ENCODE measurements at places on chromosomes 16 and 17. TPM values are rescaled to one million over a fixed set of nuclear protein-coding genes. Genes with fewer than 3 reads are reported as not detected.

- H3K36me3 ChIP-seq, result no peaks in the 10 kb centered on the region
- peaks cover 9% of the 10 kb centered on the region for H3K27me3 ChIP-seq
- no peaks in the 10 kb centered on the region for H3K4me1 ChIP-seq
- H3K27ac ChIP-seq, result no peak overlapping the region
These were observed 39.7 kb downstream of the NACA2 start for GRCh38 chr17:61551255-61551742.

GRCh38 chr17:31738996-31739699, 119.9 kb downstream of the COPRS start:
- peaks cover 5% of the 10 kb centered on the region for H3K27me3 ChIP-seq
- no peak overlapping the region for H3K4me3 ChIP-seq
- no peaks in the 10 kb centered on the region for H3K36me3 ChIP-seq

- no peak overlapping the region for H3K27ac ChIP-seq
- H3K36me3 ChIP-seq, result no peaks in the 10 kb centered on the region
- no peak overlapping the region for H3K4me3 ChIP-seq
- no peaks in the 10 kb centered on the region for H3K27me3 ChIP-seq
- no peak for DNase-seq
- H3K4me1 ChIP-seq, result no peaks in the 10 kb centered on the region
These were observed 13.8 kb downstream of the MLYCD start for GRCh38 chr16:83912519-83913244.

DNA sequence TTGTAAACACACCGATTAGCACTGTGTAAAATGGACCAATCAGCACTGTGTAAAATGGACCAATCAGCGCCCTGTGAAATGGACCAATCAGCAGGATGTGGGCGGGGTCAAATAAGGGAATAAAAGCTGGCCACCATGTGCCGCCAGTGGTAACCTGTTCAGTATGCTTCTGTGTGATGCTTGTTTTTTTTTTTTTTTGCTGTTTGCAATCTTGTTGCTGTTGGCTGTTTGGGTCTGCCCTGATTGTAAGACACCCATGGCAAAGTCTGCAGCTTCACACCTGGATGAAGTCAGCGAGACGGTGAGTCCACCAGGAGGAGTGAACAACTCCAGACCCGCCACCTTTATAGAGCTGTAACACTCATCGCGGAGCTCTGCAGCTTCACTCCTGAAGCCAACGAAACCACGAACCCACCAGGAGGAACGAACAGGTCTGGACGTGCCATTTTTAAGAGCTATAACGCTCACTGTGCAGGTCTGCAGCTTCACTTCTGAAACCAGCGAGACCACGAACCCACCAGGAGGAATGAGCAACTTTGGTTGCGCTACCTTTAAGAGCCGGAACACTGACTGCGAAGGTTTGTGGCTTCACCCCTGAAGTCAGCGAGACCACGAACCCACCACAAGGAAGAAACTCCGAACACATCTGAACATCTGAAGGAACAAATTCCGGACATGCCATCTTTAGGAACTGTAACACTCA, 85.0 kb upstream of the MED9 start:
- H3K27me3 ChIP-seq, result no peaks in the 10 kb centered on the region
- no peaks in the 10 kb centered on the region for H3K36me3 ChIP-seq
- H3K4me3 ChIP-seq, result peak overlapping the region; percentile 58

NLRC3 gene
- 39.6 TPM for total RNA-seq

GRCh38 chr17:75241996-75242460, 19.4 kb downstream of the GGA3 start:
- DNase-seq, result no peak
- H3K27me3 ChIP-seq, result no peaks in the 10 kb centered on the region
- peaks cover 61% of the 10 kb centered on the region for H3K4me1 ChIP-seq
- peaks cover 93% of the 10 kb centered on the region for H3K36me3 ChIP-seq
- H3K4me3 ChIP-seq, result no peak overlapping the region

DNA sequence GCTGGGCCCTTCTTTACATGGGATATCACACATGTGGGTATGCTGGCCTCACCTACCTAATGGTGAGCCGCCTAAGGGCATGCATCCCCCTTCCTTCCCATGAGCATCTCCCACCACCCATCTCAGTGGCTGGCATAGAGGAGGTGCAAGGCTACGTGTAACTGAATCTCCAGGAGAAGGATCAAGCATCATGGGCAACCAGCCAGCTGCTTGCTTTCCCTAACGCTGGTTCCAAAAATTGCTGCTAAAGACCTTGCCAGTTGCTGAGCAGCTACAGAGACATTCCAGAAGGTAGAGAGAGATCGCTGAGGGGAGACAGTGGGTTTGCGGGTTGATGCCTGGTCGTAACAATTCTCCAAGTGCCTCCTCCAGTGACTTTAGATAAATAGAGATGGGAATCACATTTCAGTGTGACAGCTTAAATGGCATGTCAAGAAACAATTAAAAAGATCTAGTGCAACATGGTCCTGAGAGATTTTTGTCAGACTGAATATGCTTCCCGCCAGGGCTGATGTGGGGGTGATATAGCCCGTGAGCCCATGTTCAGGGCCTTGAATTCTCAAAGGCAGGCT, 378.4 kb upstream of the CDH5 start:
- H3K4me3 ChIP-seq, result no peak overlapping the region
- H3K27me3 ChIP-seq, result no peaks in the 10 kb centered on the region
- H3K27ac ChIP-seq, result no peak overlapping the region
- H3K36me3 ChIP-seq, result no peaks in the 10 kb centered on the region
- no peak for DNase-seq
- no peaks in the 10 kb centered on the region for H3K4me1 ChIP-seq

DNA sequence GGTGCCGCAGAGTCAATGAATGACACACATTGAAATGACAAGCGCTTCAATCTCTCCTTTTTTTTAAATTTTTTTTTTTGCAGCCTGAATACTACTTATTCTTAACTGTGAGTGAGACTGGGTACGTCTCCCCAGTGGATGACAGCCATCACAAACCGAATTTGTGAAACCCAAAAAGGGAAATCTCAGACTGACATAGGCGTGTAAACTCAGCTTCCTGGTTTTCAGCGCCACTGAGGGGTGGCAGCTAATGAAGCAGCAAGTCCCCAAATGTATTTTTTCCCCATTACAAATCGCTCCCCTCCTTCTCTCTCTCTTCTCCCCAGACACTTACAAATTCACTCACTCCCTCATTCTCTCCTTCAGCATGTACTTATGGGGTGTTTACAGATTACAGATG, 196.0 kb downstream of the MAF start:
- H3K4me1 ChIP-seq, result no peaks in the 10 kb centered on the region
- H3K4me3 ChIP-seq, result no peak overlapping the region
- H3K27ac ChIP-seq, result no peak overlapping the region
- H3K27me3 ChIP-seq, result no peaks in the 10 kb centered on the region
- no peak for DNase-seq

TSNAXIP1 gene
- total RNA-seq, result 1.2 TPM

DNA sequence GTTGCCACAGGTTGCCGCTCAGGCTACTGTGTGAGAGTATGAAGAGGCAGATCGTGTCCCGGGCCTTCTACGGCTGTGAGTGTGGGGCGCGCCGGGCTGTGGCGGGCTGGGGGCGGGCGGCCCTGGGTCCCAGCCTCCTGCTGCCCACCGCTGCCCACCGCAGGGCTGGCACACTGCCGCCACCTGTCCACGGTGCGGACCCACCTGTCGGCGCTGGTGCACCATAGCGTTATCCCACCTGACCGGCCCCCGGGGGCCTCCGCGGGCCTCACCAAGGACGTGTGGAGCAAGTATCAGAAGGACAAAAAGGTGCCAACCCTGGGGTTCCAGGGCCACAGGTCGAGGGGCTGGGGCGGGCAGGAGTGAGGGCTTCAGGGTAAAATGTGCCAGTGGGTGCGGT, 28.7 kb downstream of the MNT start:
- no peaks in the 10 kb centered on the region for H3K36me3 ChIP-seq
- H3K27me3 ChIP-seq, result no peaks in the 10 kb centered on the region
- H3K4me3 ChIP-seq, result no peak overlapping the region
- no peak overlapping the region for H3K27ac ChIP-seq

DNA sequence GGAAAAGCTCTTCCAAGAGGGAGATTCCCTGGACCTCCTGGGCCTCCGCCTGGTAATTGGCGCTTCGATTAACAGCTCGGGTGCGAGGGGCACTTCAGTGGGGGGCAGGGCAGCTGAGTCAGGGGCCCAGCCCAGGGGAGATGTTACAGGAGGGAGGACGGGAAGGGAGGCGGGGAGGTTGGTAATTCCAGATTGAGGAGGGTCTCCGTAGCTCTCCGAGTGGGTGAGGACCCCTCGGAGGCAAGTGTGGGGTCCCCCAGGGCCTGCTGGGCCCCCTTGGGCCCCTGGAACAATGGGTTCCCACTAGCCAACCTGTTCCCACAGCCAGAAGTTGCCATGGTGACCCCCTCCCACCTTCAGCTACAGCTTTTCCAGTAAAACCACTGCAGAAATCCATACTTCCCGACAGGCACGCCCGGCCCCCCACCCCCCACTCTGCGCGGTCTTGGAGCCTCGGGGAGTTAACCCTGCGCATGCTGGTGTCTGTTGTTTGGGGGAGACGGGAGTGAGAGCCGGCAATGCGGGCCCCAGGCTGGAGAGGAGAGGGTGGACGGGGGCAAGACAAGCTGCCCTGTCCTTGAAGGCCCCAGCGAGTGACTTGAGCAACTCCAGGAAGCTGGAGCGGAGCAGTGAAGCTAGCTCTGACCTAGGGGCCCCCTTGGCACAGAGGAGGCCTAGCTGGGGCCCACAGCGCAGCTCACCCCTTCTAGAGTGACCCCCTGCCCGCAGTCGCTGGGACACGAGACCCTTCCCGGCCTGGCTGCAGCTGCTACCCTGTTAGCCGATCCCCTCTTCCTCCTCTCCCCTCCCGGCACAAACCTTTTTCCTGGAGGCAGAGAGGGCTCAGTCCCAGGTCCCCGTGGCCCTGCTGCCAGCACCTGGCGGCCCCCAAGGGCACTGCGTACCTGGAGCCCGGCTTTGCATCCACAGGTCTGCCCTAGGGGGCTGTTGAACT, 37.8 kb downstream of the TMEM235 start:
- H3K4me1 ChIP-seq, result peaks cover 4% of the 10 kb centered on the region
- no peaks in the 10 kb centered on the region for H3K36me3 ChIP-seq
- no peak overlapping the region for H3K27ac ChIP-seq
- H3K27me3 ChIP-seq, result no peaks in the 10 kb centered on the region

TACO1 gene
- 15.9 TPM for total RNA-seq

- no peaks in the 10 kb centered on the region for H3K27me3 ChIP-seq
- H3K4me1 ChIP-seq, result peaks cover 16% of the 10 kb centered on the region
- H3K27ac ChIP-seq, result peak overlapping the region; percentile 29
- peaks cover 10% of the 10 kb centered on the region for H3K36me3 ChIP-seq
These were observed 151.9 kb downstream of the MSI2 start for GRCh38 chr17:57408071-57408811.

TMEM88 gene
- total RNA-seq, result 6.0 TPM

DNA sequence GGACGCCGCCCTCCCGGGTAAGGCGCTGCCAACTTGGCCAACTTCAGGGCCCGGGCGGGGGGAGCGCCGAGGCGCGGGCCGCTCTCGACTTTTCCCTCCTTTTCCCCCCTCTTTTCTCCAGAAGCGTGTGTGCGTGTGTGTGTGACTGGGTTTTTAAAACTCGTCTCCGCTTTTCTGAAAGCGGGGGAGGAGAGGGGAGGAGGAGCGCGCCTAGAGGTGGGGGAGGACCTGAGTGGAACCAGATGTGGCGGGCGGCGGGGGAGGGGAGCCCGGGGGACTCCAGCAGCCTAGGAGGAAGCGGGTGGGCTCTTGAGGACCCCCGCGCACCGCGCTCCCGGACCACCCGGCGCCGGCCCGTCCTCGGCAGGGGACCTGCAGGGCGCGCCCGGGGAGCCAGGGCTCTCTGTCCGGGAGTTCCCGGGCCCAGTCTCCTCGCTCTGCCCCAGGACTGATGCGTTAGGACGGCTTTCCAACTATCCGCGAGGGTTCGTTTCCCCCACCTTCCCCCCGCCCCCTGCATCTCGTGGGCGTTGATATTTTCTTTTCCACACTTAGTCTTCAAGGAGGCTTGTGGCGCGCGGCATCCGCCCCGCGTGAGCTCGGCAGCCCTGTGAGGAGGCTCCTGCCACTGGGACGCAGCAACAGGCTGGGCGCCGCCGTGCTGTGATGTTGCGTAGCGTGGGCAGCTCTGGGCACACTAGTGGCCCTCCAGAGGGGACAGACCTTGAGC, 599 bp downstream of the MRC2 start:
- H3K27me3 ChIP-seq, result peaks cover 13% of the 10 kb centered on the region
- H3K4me3 ChIP-seq, result peak overlapping the region; percentile 37
- no peaks in the 10 kb centered on the region for H3K36me3 ChIP-seq
- H3K27ac ChIP-seq, result no peak overlapping the region
- peaks cover 18% of the 10 kb centered on the region for H3K4me1 ChIP-seq

DNA sequence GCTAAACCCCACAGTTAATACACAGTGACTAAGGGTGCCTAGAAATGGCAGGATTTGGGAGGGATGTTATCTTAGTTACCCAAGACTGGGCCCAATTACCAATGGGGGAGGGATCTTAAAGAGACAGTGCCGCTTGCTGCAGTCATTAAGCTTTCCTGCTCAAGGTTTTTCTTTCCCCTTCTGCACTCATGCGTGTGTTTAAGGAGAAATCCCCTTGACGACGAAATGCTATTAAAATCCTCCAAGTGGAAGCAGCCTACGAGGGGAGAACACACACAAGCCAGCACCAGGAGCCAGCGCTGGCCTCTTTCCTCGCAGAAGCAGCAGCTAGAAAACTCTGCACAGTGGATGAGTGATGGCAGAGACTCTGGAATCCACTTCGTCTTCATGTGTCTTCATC, 22.0 kb downstream of the SALL1 start:
- DNase-seq, result no peak
- H3K36me3 ChIP-seq, result no peaks in the 10 kb centered on the region
- H3K4me1 ChIP-seq, result no peaks in the 10 kb centered on the region
- H3K27ac ChIP-seq, result no peak overlapping the region

GRCh38 chr17:81399481-81400153, 4.4 kb downstream of the BAHCC1 start:
- peak; percentile 69 for DNase-seq
- H3K4me1 ChIP-seq, result peaks cover 59% of the 10 kb centered on the region
- peaks cover 76% of the 10 kb centered on the region for H3K27me3 ChIP-seq

DNA sequence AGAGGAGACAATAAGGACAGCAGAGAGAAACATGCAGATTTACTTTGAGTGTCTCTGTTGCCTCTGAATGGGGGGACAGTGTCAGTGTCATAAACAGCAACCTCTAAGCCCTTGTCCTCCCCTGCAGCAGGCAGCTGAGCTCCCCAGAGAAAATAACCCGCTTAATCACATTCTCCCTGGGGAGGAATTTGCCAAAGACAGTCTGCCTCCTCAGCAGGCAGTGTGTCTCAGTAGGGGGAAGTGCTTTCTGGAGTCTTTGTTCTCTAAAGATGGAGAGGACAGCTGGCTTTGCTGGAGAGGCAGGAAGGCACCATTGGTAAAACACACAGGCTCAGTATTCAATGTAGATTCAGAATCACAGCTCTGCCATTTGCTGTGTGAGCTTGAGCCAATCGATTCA, 16.1 kb downstream of the TEKT5 start:
- no peaks in the 10 kb centered on the region for H3K4me1 ChIP-seq
- no peaks in the 10 kb centered on the region for H3K36me3 ChIP-seq
- no peak overlapping the region for H3K27ac ChIP-seq
- DNase-seq, result no peak
- no peaks in the 10 kb centered on the region for H3K27me3 ChIP-seq
- no peak overlapping the region for H3K4me3 ChIP-seq

- H3K4me3 ChIP-seq, result no peak within 1 kb of the TSS
- H3K27ac ChIP-seq, result no peak within 1 kb of the TSS
- H3K36me3 ChIP-seq, result no peaks in the 10 kb centered on the region
- DNase-seq, result no peak
These were observed at the start of gene C16orf82 for GRCh38 chr16:27066668-27067537. Gene C16orf82, plus strand, starts transcription at chr16:27066927.
